ENCODE measurements at places on chromosomes 7 and 10. TPM values are rescaled to one million over a fixed set of nuclear protein-coding genes. Genes with fewer than 3 reads are reported as not detected.

The KLF14 gene
- not detected for total RNA-seq

The OR2A12 gene
- not detected for total RNA-seq

The ADCY1 gene
- 2.9 TPM for total RNA-seq

The CACUL1 gene
- total RNA-seq: 31.6 TPM

The SLC39A12 gene
- total RNA-seq: not detected

The PON1 gene
- total RNA-seq: not detected

The CPED1 gene
- total RNA-seq: 48.7 TPM

All from cardiac septum (tissue), 1 donor.